ENCODE measurements at places on chromosomes 4 and X. TPM values are rescaled to one million over a fixed set of nuclear protein-coding genes. Genes with fewer than 3 reads are reported as not detected.

- DNase-seq = no peak
Measured at GRCh38 chr4:174999407-174999806, 81.2 kb downstream of the ADAM29 start.

DNA sequence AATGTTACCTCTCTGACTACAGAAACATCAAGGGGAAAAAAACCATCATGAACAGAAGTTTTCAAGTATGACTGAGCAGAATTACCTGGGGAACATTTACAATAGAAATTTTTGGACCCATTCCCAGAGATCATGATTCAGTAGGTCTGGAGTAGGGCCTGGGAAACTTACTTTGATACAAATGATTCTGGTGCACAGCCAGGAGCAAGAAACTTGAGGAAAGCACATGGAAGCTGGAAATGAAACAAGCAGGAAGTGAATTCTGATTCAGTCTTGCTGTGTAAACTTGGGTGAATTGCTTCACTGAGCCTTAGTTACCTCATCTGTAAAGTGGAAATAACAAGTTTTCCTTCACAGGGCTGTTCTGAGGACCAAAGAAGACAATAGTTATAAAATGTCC lies 192.5 kb upstream of the TAPT1 start:
- DNase-seq = no peak

DNA sequence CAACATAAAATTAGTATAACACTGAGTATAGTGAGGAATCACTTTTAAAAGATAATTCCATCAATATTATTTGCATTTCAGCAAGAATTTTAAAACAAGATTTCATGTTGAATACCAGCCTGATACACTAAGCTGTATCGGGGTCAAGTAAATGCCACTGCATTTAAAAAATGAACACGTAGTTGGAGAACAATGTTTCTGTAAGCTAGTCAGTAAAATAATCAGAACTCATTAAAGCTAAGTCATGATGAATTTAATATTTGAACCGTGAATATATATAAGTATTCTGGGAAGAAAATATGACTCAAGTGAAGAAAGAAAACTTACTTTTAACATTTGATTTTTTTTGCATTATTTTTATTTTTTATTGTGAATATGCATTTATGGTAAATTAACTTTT lies 611.0 kb upstream of the PABPC4L start:
- DNase-seq = no peak

- DNase-seq = no peak
Measured at GRCh38 chrX:32395878-32396277, 815.5 kb downstream of the DMD start.

GRCh38 chr4:124948976-124949597 lies 236.6 kb upstream of the ANKRD50 start:
- no peak for DNase-seq

GRCh38 chrX:150565551-150565950 lies 2.9 kb upstream of the MTM1 start:
- no peak for DNase-seq

The CTPS2 gene
- 4.0 TPM for polyA plus RNA-seq

The ZMAT1 gene
- polyA plus RNA-seq = 5.9 TPM

The SRPX2 gene
- 4.1 TPM for polyA plus RNA-seq

The PWWP3B gene
- 3.9 TPM for polyA plus RNA-seq
